ENCODE measurements at places on chromosomes 3 and 15.

DNA sequence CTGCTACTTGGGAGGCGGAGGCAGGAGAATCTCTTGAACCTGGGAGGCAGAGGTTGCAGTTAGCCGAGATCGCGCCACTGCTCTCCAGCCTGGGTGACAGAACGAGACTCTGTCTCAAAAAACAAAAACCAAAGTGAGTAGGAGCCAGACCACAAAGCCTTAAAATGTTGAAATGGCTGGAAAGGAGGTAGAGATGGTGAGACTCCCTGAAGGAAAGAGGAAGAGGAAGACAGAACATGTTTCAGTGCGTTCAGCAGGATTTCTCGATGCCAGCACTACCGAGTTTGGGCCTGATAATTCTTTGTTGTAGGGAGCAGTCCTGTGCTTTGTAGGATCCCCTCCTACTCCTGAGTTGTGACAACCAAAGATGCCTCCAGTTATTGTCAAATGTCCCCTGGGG lies 189.9 kb downstream of the AKAP13 start:
- no peak for DNase-seq

GRCh38 chr3:170232266-170232665 lies 10.0 kb downstream of the PRKCI start:
- no peak for DNase-seq

GRCh38 chr3:148816981-148817525 lies 10.6 kb upstream of the CPB1 start:
- DNase-seq: no peak

DNA sequence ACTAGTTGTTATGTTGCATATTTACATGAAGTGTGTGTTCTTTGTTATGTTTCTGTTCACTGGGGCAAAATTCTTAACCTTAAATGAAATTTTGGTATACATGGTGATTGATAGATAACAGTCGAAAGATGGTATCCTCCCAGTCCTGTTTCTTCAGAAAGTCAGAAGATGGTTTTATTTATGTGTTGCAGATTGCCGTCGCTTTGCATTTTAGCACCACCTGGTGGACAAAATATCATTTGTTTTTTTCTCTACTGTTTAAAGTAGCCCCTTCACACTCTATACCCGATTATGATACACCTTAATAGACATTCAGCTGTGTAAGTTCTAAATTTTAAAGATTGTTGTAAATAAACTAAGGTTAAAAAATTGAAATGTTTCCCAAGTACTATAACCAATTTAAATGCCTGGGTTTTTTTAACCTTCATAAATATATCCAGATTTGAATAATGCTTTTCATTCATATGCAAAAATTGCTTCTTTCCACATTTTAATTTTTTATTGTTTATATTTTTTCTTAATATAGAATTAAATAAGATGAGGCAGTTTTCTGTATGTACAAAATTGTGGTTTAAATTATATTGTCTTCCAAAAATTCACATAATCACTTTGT lies 152.2 kb downstream of the ALCAM start:
- DNase-seq: peak; percentile 38

DNA sequence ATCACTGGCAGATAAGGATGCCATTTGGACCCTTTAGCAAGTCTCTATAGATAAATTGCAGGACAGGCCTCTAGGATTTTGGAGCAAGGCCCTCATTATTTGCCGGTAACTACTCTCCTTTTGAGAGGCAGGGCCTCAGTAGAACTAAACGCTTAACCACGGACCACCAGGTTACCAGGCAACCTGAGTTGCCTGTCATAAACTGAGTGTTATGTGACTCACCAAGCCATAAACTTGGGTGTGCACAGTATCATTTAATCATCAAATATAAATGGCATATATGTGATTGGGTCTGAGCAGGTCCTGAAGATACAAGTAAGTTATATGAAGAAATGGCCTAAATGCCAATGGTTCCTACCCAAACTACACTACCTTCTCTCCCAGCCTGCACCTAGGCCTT lies 93.2 kb downstream of the BCHE start:
- DNase-seq: no peak

DNA sequence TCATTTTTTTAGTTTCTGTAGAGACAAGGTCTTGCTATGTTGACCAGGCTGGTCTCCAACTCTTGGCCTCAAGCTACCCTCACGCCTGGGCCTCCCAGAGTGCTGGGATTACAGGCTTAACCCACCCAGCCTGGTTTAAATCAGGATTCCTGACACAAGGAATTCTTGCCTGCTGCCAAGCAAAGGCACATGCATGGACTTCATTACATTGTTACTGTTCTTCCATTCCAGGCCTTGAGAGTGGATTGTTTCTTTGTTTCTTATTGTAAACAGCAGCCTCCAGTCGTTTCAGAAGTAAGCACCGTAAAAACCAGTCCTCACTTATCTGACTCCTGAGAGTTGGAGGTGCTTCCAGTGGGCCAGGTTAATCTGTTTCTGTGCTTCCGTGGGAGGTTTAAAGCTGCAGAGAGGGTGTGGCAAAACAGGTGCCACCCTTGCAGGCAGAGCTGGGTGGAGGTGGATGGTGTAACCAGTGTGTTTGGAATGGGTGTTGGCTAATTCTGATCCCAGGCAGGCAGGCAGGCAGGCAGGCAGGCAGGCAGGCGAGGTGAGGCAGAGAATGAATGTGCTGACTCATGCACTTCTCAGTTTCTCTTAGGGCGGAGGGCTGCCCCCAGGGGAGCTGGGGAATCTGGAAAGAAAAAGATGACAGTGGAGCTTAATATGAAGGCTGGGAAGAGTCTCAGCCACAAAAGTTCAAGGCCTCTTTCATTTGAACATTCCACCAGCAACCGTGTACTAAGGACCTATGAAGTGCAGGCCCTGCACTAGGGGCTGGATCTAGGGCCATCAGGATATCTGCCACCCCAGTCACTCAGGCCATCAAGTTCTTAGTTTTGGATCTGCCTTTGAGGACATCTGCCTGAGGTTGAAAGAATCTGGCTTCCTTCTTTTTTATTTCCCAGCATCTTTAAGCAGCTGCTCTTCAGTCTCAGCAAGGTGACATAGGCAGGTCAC lies 37.0 kb upstream of the CDCP1 start:
- no peak for DNase-seq

GRCh38 chr3:121477589-121477988 lies 68.2 kb downstream of the POLQ start:
- DNase-seq: no peak

DNA sequence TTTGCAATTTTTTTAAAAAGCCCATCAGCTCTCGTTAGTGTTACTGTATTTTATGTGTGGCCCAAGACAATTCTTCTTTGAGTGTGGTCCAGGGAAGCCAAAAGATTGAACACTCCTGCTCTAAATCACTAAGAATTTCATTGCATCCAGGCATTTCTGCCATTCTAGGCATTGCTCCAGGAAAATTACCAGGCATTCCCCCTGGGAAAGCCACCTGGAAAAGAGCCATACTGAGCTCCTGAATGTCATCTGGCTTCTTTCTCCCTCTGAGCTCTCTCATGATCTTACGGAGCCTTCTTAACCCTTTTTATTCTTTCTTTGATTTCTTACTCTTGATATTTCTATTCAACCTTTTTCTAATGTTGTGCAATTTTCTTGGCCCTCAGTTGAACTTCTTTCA lies 202.2 kb downstream of the DOCK3 start:
- DNase-seq: no peak

DNA sequence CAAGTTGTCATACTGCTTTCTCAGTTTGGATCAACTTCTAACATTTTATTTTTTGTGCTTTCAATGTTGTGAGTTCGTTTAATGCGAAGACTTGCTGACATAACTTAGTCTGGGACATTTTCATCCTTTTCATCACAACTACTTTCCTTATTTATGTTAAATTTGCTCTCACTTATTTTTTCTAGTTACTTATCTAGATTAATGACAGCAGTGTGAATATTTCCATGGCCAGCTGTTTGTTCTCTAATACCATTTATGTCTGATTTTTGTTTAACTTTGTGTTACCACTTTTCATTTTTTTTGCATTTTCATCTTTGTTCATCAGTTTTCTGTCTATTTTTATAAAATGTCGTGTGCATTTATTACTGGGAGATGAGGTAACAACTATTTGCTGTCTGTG lies 6.2 kb downstream of the SLC25A26 start:
- DNase-seq: no peak

DNA sequence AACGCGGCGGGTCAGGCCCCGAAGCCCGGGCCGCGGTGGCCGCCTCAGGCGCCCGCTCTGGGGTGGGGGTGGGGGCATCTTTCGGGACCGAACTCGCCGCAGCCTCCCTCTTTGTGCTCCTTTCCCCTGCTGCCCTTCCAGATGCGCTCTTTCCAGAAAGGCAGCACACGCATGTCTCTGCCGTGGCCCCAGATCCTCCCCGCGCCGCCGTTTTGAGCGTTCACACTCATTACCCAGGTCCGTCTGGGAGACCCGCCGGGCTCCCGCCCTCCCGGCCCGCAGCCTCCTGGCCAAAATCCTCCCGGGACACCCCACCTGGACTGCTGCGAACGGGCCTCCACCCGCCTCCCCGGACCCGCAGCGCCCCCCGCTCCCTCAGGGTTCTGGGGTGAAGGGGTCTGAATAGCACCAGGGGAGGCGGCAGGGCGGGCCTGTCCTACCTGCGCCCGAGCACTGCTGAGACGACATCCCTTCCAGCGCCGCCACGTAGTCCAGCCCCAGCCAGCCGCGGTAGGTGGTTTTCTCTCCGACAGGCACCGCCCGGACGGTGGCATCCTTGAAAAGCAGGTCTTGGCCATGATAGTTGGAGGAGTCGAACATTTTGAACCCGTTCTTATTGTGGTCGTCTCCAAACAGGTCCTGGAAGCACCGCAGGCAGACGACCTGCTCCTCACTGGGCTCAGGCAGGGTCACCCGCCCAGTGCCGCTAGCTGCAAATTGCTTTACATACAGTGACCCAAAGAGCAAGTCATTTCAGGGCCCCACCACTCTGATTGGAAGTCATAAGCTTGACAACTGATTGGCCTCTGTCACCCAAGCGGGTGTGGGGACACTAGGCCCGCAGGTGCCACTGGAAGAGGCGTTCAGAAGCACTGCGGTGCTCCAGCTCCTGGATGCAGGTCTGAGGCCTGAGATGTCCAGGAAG lies 25.9 kb downstream of the MELTF start:
- DNase-seq: no peak

DNA sequence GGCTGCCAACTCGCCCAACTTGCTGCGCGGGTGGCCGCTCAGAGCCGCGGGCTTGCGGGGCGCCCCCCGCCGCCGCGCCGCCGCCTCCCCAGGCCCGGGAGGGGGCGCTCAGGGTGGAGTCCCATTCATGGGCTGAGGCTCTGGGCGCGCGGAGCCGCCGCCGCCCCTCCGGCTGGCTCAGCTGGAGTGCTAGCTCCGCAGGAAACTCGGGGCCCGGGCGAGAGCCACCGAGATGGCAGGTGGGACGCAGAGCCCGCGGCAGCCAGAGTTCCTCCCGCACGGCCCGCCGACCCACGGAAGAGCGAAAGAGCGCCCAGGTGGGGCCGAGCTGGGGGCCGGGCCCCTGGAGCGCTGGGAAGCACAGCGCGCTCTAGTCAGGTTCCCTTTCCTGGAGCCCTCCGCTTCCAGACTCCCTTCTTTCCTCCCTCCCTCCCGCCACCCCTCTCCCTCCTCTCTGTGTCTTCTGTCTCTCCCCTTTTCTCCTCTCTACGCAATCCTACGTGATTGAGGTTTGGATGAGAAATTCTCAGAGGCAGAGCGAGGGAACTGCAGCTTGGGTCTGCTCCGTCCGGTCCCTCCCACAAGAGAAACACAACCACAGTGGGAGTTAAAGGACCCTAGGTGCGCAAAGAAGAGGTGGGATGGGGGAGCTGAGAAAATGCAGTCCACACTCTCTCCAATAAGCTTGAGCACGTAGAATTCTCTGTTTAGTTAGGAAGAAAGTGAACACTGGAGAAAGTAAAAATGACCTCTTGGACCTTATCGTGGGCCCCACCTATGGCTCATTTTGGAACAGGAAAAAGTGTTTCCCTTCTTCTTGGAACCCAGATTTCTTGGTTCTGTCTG lies 317.3 kb downstream of the FGF12 start:
- no peak for DNase-seq

GRCh38 chr3:109731639-109732473 lies 394.5 kb upstream of the DPPA4 start:
- peak; percentile 17 for DNase-seq

DNA sequence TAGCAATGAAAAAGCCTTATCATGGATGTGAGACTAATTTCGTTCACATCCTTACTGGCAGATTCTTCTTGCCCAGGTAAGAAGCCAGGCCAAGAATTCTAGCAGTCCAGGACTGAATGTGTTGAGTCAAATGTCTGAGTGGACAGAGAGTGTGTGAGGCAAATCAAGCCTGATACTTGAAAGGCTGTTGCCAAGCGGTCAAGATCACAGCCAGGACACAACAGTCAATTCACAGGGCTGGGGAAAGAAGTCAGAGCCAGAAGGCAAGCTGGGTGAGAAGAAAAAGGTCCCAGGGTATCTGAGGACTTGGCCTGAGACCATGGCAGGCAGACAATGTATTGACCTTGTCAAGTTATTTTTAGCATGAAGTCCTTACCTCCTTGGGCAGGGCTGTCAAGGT lies 301.3 kb downstream of the ZNF385D start:
- no peak for DNase-seq

- no peak for DNase-seq
These were observed 65.6 kb downstream of the ATP10A start for GRCh38 chr15:25797511-25797935.

DNA sequence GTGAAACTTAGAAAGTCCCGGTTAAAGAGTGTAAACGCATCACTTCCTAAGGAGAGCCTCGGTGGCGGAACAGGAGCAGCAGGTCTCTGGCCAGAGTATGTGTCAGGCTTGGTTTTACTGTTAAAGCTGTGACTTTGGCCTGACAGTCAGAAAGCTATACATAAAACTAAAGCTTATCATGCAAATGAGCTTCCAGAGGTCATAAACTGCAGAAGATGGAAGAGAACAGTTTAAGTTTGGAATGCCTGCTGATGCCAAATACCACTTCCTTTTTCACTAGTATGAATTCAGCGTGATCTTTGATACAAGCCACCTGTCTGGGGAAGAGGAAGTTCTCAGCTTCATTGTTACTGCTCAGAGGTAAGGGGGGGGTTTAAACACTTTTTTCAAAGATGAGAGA lies 125.1 kb upstream of the CTDSPL start:
- no peak for DNase-seq

DNA sequence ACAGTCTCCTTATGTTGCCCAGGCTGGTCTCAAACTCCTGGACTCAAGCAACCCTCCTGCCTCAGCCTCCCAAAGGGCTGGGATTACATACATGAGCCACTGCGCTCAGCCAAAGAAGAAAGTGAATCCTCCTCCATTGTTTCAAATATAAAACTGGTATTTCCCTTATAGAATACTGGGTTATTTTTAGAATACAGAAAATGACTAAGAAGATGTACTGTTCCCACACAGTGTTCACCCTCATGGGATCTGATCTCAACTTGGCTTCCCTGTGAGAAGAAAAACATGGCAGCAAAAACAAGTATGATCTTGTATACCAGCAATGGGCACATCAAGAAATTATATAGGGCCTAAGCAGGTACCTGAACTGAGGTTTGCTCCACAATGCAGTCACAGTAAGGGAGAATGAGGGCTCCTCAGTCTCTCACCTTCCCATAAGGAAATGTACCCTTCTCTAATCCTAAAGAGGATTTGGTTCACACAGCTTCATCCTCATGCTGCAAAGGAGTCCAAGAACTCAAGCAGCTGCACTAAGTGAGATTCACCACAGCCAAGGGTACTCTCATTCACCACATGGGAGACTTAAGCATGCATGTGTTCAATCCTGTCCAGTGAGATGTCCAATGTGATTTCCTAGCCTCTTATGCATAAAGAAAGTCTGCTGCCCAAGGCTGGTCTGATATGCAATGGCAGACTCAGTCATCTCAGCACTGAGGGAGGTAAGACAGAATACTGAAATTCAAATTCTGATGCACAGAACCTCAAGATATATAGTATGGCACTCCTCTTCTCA lies 25.8 kb downstream of the USP4 start:
- DNase-seq: no peak

All from NCI-H187 treated with DMSO at 0.1 percent for 48 hours (cell line).